ENCODE measurements at places on chromosomes 2 and 18.

- no peak for DNase-seq
These were observed 208.2 kb downstream of the UBE2E3 start for GRCh38 chr2:181188605-181189004.

DNA sequence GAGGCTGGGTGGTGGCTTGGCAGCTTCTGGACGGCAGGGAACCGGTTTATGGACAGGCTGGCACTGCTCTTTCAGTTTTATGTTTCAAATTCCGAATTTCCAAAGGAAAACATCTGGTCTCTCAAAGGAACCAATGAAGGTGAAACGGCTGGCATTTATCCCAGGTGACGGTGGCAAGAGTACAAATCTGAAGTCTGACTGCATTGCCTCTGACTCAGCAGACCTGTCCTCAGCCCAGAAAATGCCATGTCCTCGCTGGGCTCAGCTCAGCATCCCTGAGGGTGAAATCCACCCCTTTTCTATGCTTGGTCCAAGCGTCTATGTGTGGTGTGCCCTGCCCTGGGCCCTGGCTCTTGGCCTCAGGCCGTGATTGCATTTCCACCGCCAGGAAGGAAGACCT, 38.1 kb downstream of the NAPG start:
- no peak for DNase-seq

DNA sequence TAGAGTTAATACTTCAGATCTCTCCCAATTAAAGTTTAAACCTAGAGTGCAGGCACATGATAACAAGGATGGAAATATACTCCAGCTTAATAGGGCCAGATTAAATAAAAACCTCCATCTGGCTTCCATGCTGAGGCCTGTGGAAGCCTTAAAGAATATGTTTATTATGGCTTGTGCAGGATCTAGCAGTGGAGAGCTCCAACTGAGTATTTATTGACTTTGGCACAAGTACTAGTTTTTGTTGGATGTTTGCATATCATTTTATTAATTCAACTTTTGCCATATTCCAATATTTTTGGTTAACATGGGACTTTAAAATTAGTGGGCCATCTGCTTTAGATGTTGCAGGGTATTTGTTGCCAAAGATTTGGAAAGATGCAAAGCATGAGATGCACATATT, 860.4 kb upstream of the SOX11 start:
- no peak for DNase-seq

DNA sequence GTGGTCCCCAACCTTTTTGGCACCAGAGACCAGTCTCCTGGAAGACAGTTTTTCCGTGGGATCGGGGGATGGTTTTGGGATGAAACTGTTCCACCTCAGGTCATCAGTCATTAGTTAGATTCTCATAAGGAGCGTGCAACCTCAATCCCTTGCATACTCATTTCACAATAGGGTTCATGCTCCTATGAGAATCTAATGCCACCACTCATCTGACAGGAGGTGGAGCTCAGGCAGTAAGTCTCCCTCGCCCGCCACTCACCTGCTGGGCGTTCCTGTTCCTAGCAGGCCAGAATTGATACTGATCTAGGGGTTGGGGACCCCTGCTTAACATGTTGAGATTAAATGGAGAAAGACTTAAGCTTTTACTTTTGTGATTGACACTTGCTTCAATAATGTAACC, 9.9 kb downstream of the NABP1 start:
- DNase-seq = no peak

DNA sequence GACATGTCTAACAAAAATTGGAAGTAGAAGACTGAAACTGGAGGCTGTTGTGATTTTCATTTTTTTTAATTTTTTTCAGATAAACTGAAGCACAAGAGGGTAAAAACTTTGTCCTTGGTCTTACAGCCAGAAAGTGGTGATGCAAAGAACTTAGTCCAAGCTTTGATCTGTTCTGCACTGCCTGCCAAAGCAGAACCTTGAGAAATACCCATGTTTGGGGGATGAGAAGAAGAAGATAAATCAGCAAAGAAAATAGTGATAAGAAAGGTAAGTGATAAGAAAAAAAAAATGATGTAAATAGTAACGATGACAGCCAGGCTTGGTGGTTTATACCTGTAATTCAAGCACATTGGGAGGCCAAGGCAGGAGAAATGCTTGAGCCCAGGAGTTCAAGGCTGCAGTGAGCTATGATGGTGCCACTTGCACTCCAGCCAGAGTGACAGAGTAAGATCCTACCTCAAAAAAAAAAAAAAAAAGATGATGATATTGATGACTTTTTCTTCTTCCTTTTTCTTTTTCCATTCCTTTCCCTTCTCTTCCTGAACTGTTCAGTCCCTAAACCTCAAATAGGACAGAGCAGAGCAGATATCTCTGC, 14.6 kb upstream of the NOSTRIN start:
- DNase-seq = no peak

DNA sequence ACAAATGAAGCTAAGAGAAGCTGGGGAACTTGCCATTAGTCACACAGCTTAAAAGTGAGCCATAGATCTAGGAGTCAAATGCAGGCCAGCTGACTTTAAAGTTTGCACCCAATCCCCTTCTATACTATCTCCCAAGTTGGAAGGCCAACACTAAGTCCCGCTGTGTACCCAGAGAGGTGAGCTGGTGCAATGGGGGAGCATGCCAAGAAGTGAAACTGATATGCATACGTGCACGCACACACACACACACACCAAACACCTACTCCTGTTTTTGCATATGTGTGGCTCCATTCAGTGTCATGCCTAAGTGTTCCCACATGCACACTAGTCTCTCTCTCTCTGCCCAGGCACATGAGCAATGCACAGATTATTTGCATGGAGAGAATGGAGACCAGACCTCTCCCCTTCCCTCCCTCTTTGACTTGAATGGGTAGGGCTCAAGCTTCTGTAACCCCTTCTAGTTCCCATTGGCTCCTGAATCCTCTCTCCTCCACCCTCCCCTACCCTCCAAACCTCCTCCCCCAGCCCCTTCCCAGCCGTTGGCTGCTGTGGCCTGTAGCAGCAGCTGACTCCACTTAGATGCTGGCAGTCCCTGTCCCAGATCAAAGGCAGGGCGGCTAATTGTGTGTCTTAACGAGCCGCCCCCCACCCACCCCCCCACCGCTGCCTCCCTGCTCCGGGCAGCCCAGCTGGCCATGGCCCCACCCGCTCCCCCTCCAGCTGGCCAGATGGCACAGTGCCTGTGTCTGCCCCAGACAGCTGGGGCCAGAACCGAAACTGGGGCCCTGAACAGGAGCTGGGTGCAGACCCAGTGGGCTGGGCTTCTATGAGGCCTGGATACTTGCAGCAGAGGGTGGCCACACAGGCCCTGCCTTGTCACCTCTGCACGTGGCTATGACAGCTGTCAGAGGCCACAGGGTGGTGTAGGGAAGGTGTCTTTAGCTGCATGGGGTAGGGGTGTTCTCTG, 5.6 kb downstream of the WNT10A start:
- no peak for DNase-seq

GRCh38 chr2:189248141-189248540, 68.6 kb upstream of the COL5A2 start:
- no peak for DNase-seq

GRCh38 chr18:7668392-7668791, 101.3 kb downstream of the PTPRM start:
- no peak for DNase-seq

DNA sequence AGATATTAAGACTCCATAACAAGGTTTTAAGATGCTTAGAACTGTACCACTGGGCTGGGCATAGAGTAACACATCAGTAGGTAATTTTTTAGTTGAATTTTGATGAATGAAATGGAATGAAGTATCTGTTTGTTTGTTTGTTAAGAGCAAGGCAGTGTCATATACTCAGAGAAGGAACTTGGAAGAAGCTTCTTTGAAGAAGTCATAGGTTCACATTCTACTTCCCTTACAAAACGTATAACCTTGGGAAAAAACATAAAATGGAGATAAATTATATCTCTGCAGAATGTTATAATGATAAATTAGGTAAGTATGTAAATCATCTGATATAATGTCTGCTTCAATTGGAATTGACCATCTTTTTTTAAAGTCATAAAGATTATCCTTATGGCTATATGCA, 122.1 kb upstream of the SLC39A10 start:
- no peak for DNase-seq

DNA sequence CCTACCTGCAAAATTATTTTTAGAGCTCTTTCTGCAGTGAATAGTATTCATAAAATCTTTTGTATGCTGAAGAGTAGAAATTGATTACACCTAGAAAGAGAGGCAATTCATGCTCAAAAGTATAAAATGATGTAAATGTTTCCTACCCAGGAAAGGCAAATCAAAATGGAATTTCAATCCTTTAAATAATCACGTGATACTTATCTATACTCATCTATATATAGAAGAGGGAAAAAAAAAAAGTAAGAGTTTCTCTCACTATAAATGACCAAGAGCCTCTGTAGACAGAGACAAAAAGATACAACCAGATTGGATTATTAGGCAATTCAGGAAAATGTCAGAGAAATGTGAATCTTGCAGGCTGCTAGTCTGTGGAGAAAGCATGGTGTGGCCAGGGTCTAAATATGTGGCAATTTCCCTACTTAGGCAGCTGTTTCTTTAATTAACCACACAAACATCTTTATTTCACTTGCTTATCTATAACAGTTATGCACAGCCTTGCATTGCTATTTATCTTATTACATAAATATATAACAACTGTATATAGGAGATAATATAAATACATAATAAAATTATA, 39.5 kb downstream of the METTL8 start:
- no peak for DNase-seq

DNA sequence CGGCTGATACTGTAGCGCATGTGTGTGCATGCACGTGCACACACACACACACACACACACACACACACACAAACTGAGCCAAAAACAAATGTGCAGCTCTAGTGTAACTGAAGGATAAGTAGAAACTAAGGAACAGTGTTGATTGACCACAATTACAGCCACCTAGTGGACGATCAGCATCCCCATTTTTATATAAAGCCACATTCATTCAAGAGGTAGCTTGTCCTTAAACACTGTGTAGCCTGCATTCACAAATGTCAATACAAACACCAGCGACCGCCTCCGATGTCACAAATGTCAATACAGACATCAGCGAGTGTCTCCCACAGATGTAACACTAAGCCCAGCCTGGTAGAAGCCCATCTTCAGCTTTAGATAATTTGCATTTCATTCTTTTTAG, 167.4 kb downstream of the PTGR3 start:
- no peak for DNase-seq

DNA sequence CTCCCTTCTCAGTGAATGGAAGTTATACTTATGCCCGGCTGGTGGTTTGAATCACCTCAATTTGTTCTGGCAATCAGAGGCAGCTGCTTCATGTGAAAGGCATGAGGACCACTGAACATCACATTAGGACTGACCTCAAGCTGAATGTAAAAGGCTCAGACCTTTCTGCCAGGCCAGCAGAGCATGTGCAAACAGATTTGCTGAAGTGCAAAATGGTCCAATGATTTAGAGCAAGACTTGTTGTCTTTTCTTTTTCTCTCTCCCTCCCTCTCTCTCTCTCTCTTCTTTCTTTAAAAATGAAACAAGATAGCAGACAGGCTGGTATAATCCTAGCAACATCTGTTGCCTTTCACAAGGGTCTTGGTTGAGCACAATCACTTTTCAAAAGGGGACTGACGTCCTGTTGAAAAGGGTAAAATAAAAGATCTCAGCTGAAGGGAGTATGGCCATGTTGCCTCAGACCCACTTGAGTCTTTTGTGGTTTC, 13.3 kb upstream of the CDH7 start:
- DNase-seq = no peak

- no peak for DNase-seq
These were observed 1700.5 kb upstream of the TMEFF2 start for GRCh38 chr2:193895226-193895625.

DNA sequence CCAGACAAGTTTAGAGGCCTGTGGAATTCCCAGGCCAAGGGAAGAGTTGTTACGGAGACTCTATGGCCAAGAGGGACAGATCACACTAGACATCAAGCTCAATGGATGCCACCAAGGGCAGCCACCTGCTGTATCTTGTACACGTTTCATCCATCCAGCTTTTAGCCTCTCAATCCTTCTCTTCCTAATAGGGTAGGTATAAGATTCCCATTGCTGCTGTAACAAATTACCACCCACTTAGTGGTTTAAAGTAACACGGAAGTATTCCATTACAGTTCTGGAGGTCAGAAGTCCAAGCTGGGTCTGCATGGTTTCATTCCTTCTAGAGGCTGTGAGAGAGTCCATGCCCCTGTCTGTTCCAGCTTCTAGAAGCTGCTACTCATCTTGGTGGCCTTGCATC, 87.8 kb downstream of the GBX2 start:
- no peak for DNase-seq

- DNase-seq = peak; percentile 51
These were observed at the start of gene EPC2 for GRCh38 chr2:148643998-148644882. EPC2 (plus strand) TSS chr2:148644751; CDS start chr2:148645018, 267 bp downstream.

GRCh38 chr2:175823002-175823706, 178.9 kb downstream of the LNPK start:
- no peak for DNase-seq

DNA sequence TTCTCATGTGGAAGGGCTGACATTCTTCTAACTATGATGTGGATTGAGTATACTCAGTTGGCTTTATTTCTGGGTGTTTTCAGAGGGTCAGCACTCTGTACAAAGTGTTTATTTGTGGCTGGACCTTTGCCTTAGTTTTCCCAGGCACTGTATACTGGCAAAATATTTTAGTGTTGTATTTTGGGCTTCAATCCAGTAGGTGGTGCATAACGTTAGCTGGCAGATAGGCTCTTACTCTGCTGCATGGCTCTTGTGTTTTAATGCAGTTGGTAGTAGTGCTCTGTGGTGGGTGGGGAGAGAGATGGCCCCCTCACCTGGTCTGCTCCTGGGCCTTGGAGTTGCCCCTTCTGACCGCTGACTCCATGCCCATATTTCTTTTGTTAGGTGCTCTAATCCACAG, 75.6 kb upstream of the REG3A start:
- no peak for DNase-seq

- no peak for DNase-seq
These were observed 3.5 kb downstream of the DCDC2C start for GRCh38 chr2:3706892-3707291.

DNA sequence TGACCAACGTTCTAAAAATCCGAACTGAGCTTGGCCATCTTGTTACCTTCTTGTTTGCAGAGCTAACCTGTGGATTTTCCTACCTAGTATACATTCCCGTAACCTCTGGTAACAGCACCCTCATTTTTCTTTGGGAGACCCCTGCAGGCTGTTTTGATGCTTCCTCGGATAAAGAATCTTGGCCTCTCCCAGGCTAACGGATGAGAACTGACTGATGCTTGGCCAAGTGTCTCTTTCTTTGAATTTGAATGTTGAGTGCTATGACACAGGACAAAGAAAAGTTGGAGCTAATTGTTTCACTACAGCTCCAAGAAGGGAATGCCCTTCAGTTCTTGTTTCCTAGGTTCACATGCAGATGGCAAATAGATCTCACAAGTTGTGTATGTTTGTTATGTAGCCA, 19.3 kb upstream of the CAVIN2 start:
- DNase-seq = no peak

DNA sequence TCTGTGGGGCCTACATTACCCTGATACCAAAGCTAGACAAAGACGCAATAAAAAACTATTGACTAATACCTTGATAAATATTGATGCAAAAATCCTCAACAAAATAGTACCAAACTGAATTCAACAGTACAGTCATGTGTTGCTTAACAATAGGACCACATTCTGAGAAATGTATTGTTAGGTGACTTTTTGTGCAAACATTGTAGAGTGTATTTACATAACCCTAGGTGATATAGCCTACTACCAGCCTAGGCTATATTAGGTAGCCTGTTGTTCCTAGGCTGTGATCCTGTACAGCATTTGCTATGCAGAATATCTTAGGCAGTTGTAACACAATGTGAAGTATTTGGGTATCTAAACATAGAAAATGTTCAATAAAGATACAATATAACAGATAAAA, 36.7 kb downstream of the CCDC138 start:
- DNase-seq = no peak

GRCh38 chr18:54210463-54210862, 14.0 kb downstream of the MBD2 start:
- DNase-seq = no peak
